ENCODE measurements at places on chromosomes 7 and 10. TPM values are rescaled to one million over a fixed set of nuclear protein-coding genes. Genes with fewer than 3 reads are reported as not detected.

DNA sequence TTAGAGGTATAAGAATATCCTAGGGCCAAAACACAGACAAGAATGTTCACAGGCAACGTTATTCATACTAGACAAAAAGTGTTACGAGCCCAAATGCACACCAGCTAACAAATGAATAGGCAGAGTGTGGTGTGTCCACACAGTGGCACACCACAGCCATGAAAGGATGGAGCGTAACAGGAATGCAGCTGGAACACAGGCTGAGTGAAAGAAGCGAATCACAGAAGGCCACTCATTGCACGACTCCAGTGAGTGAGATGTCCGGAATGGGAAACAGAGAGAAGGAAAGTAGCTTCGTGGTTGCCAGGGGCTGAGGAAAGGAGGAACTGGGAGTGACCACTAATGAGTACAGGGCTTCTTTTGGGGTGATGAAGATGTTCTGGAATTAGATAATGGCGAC is 198.8 kb downstream of the TNS3 start:
- H3K36me3 ChIP-seq = no peaks in the 10 kb centered on the region
- no peaks in the 10 kb centered on the region for H3K27me3 ChIP-seq
- no peak overlapping the region for H3K27ac ChIP-seq
- H3K4me3 ChIP-seq = no peak overlapping the region

DNA sequence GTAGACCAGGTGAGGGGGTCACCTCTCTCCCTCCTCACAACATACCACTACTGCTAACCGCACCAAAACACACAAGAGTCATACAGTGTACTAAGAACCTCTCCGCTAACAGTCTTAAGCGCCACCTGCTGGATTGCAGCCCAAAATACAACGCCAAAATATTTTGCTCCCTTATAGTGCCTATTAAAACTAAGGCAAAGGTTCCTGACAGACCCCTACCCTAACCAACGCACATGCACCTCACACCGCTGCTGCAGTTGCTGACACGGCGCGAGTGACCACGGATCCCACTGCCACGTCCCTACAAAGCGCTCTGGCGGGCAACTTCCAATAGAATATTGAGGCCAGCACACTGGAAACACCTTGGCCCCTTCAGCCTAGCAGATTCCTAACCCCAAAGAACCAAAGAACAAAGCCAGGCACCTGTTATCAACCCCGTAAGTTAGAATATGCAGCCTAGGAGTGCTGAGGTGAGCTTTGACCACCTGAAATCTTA is 563.6 kb upstream of the SEMA3D start:
- no peak overlapping the region for H3K27ac ChIP-seq
- no peaks in the 10 kb centered on the region for H3K36me3 ChIP-seq
- H3K27me3 ChIP-seq = no peaks in the 10 kb centered on the region
- H3K4me3 ChIP-seq = no peak overlapping the region
- no peak for DNase-seq

GRCh38 chr10:94172332-94172731 is 178.6 kb downstream of the PLCE1 start:
- H3K4me3 ChIP-seq = no peak overlapping the region
- H3K36me3 ChIP-seq = peaks cover 7% of the 10 kb centered on the region
- H3K27ac ChIP-seq = no peak overlapping the region
- no peaks in the 10 kb centered on the region for H3K27me3 ChIP-seq
- no peaks in the 10 kb centered on the region for H3K4me1 ChIP-seq

DNA sequence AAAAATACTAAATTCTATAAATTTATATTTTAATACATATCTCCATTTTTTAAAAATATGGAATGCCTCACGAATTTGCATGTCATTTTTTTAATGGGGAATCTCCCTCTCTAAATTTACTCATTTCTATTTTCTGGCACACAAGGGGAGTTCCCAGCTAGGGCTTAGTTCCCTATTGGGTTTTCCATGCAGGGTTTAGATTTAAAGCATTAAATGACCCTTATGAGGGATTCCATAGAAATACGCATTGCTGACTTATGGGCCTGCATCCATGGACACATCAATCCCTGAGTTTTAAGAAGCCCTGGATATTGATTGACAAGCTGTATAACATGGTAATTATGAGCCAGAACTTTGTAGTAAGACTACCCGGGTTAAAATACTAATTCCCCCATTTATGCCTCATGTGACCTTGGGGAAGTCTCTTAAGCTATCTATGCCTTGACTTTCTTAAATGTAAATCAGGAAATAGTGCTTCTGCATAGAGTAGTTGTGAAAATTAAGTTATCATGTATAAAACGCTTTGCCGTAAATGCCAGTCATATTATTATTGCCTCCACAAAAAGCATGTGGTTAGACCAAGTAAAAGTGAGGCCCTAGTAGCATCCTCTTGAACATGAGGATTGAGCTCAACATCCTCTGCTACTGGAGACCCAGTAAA is 78.8 kb upstream of the ANKRD1 start:
- no peaks in the 10 kb centered on the region for H3K36me3 ChIP-seq
- no peak overlapping the region for H3K27ac ChIP-seq
- H3K4me1 ChIP-seq = no peaks in the 10 kb centered on the region
- no peaks in the 10 kb centered on the region for H3K27me3 ChIP-seq

GRCh38 chr7:99563650-99564049 is 5.2 kb downstream of the ZNF655 start:
- H3K27ac ChIP-seq = peak overlapping the region; percentile 95
- peaks cover 25% of the 10 kb centered on the region for H3K36me3 ChIP-seq
- peaks cover 44% of the 10 kb centered on the region for H3K4me1 ChIP-seq
- H3K4me3 ChIP-seq = no peak overlapping the region
- DNase-seq = no peak

The ATOH7 gene
- not detected for total RNA-seq

DNA sequence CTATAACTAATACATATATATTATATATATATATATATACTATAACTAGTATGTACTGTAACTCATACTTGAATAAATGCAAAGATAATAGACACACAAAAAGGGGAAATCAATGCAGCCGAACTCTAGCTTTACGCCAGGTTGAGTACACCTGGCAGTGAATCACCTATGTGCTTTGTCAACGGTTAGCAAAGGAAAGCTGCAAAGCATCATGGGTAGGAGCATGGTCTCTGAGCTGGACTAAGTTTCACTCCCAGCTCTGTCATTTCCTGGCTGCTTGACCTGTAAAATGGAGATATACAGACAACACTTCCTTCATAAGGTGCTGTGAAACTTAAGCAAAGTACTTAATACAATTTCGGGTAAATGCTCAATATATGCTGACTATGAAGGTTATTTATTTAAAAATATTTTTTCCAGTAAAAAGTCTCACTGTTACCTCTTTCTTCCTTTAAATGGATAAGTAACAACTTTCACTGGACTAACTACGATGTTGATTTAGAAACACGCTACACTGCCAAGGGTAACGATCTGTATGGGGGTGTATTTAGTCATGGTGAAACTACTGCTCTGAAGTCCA is 61.7 kb upstream of the ITGA8 start:
- peaks cover 53% of the 10 kb centered on the region for H3K36me3 ChIP-seq
- peaks cover 5% of the 10 kb centered on the region for H3K4me1 ChIP-seq
- H3K4me3 ChIP-seq = no peak overlapping the region
- no peaks in the 10 kb centered on the region for H3K27me3 ChIP-seq

The GATA3 gene
- total RNA-seq = 0.64 TPM

DNA sequence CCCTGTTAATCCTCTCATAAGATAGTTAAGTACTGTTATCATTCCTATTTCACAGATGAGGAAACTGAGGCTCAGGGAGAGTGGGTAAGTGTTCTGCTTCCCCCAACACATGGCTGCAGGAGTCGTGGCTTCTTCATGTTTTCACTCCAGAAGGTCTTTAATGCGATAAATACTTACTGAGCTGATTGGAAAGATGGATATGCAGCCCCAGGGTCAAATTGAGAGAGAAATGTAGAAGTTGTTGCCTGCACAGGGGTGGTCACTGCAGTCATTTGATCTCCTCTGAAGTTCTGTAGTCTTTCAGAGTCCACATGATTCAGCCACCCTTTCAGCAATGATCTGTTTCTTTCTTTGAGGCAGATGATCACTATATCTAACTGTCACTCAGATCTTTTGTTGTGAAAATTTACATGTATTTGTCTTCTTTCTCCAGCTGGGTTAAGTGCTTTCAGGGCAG is 29.3 kb downstream of the CRCP start:
- H3K27ac ChIP-seq = no peak overlapping the region
- H3K36me3 ChIP-seq = peaks cover 80% of the 10 kb centered on the region
- H3K27me3 ChIP-seq = no peaks in the 10 kb centered on the region

DNA sequence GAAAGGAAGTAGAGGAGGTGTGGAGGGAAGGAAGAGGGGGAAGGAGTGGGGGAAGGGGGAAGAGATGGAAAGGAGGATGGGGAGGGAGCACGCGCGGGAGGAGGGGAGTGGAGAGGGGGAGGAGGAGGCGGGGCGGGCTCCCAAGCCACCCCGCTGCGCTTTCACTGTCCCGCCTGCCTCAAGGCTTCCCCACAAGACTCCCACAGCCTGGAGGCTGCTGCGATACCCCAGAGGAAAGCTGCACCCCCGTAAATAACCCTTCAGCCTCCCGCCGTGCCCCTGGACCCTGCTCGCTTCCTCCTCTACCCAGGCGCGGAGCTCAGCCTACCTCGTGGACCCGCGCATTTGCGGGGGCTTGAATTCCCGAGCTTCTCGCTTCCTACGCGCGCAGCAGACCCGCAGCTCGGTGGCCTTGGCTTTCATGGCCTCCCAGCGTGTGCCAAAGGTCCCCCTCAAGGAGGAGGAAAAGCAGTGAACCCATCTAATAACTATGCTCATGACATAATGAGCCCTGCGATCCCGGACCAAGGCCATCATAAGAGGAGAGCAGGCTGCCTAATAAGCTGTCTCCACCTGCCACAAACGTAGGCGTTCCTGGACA is at the start of gene C10orf67:
TSS of gene C10orf67 (minus strand) at position 557 of the 601 bp plus-strand sequence. CDS start at position 534, 23 bp downstream.
- H3K27ac ChIP-seq = no peak within 1 kb of the TSS
- H3K36me3 ChIP-seq = no peaks in the 10 kb centered on the region
- no peaks in the 10 kb centered on the region for H3K27me3 ChIP-seq
- DNase-seq = peak; percentile 58

The BLNK gene
- 1.4 TPM for total RNA-seq

- H3K27ac ChIP-seq = peak overlapping the region; percentile 61
- H3K4me3 ChIP-seq = peak overlapping the region; percentile 34
- DNase-seq = no peak
- H3K36me3 ChIP-seq = no peaks in the 10 kb centered on the region
- H3K4me1 ChIP-seq = peaks cover 13% of the 10 kb centered on the region
- H3K27me3 ChIP-seq = no peaks in the 10 kb centered on the region
These were observed 201.8 kb downstream of the GLRX3 start for GRCh38 chr10:130337696-130338635.

DNA sequence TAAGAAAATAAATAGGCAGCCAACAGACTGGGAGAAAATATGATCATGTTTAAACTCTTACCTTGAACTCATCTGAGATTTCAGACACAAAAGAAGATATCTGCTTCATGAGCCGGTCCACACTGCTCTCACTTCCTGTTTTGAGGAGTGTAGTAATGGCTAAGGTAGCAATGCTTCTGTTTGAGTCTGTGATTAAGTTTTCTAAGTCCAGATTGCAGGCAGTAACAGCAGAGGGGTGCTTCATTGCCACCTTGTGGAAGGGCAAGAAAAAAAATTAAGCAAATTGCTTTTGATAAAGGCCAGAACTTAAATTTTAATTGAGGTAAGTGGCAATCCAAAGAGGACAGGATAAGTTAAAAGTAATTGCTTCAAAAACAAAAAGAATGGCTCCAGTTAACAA is 69.1 kb downstream of the MEST start:
- no peak for DNase-seq
- no peaks in the 10 kb centered on the region for H3K27me3 ChIP-seq
- no peak overlapping the region for H3K4me3 ChIP-seq

DNA sequence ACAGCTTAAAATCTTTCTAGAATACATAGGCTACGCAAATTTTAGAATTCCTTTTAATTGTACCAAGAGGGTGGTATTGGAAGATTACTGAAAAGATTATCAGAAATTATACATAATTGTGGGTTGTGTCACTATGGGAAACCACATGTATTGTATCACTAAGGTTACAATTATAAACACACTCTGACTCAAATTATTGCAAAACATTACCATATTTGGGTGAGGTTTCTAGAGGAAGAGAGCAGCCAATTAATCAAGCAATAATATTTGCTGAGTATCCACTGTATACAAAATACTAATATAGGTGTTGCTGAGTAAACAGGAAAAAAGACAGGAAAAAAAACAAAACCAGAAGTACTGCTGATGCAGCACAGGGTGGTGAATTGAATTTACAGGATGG is 3.1 kb upstream of the CAPZA2 start:
- no peak overlapping the region for H3K4me3 ChIP-seq
- H3K4me1 ChIP-seq = peaks cover 5% of the 10 kb centered on the region
- no peak for DNase-seq
- H3K27ac ChIP-seq = no peak overlapping the region
- no peaks in the 10 kb centered on the region for H3K36me3 ChIP-seq

- DNase-seq = no peak
- no peaks in the 10 kb centered on the region for H3K4me1 ChIP-seq
- no peaks in the 10 kb centered on the region for H3K36me3 ChIP-seq
- H3K4me3 ChIP-seq = no peak overlapping the region
- H3K27me3 ChIP-seq = no peaks in the 10 kb centered on the region
These were observed 215.7 kb downstream of the RELN start for GRCh38 chr7:103773726-103774125.

The CFTR gene
- total RNA-seq = 0.06 TPM

- H3K4me3 ChIP-seq = no peak overlapping the region
- DNase-seq = no peak
- H3K27ac ChIP-seq = peak overlapping the region; percentile 8
- H3K36me3 ChIP-seq = no peaks in the 10 kb centered on the region
These were observed 155.3 kb upstream of the AKR1E2 start for GRCh38 chr10:4670737-4671136.

The ABCF2 gene
- 35.7 TPM for total RNA-seq

The TMEM236 gene
- 1.0 TPM for total RNA-seq

GRCh38 chr7:26245150-26245549 is 43.6 kb downstream of the CBX3 start:
- H3K4me1 ChIP-seq = no peaks in the 10 kb centered on the region
- no peaks in the 10 kb centered on the region for H3K27me3 ChIP-seq
- DNase-seq = no peak

The MRPS17 gene
- total RNA-seq = 23.8 TPM

DNA sequence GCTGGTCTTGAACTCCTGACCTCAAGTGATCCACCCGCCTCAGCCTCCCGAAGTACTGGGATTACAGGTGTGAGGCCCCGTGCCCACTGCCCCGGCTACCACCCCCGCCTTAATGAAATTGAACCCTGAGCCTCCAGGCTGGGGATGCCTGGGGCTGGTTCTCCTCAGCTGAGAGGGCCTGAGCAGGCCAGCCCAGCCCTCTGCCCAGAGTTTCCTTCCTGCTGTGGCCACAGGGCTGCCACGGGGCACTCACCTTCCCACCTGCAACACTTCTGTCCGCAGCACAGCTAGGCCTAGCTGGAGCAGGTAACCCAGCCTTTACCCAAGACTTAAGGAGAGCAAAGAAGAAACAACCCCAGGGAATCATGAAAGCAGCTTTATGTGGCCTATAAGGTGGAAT is 78.1 kb upstream of the ANLN start:
- H3K4me1 ChIP-seq = no peaks in the 10 kb centered on the region
- no peaks in the 10 kb centered on the region for H3K27me3 ChIP-seq
- H3K4me3 ChIP-seq = no peak overlapping the region
- no peak for DNase-seq
- no peak overlapping the region for H3K27ac ChIP-seq

The NPFFR1 gene
- not detected for total RNA-seq
